Omental fat pad (tissue), 4 donors: ENCODE measurements at places on chromosomes 16 and 17.

- DNase-seq, result no peak
Measured at GRCh38 chr16:4094127-4094773, 22.0 kb downstream of the ADCY9 start.

DNA sequence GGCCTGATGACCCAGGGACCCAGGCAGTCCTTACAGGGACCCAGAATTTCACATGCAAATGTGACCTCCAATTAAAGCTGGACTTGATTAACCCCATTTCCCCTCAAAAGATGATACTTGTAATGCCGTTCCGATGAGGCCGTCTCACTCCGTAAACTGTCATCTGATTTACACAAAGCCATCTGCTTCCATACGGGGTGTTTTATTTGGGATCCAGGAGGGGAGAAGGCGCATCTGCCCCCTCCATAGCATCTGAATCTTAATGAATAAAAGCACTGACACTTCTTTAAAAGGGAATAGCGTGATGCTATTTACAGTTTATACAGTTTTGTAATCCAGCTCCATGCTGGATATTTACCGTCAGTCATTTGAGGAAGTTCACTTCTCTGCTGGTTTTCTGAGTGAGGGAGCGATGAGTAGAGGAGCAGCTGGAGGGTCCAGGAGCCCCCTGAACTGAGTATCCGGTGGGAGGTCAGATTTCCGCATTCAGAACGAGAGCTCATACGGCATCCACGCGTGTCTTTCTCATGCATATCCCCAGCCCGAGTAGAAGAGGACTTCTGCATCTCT, 452.7 kb downstream of the WWOX start:
- no peak for DNase-seq

- no peak for DNase-seq
Measured at GRCh38 chr16:10297341-10298006, 88.4 kb upstream of the ATF7IP2 start.

DNA sequence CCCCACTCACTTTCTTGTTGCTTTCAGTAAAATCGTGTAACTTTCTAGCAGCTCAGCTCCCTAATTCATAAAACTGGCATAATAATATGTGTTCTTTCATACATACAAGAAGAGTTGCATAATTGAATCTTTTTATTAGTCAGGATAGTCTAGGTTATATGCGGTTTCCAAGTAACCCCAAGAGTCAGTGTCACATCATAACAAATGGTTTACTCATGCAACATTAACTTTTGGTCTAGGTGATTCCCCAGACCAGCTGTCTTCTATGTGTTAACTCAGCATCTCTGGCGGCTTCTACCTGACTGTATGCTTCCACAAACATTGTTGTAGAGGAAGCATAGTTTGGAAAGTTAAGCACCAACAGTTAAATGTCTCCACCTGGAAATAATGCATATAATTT, 1000.4 kb downstream of the CDH11 start:
- no peak for DNase-seq

GRCh38 chr16:70473446-70474319, 19.3 kb downstream of the FCSK start:
- DNase-seq, result no peak

- no peak for DNase-seq
Measured at GRCh38 chr17:9071016-9071415, 49.7 kb downstream of the NTN1 start.

GRCh38 chr17:17754719-17755686, 73.7 kb downstream of the RAI1 start:
- DNase-seq, result no peak

- no peak for DNase-seq
Measured at GRCh38 chr17:78568494-78569115, 8.6 kb downstream of the DNAH17 start.

GRCh38 chr16:1794908-1795666, 1.6 kb upstream of the IGFALS start:
- DNase-seq, result no peak
